Mesangial cell (primary cell): ENCODE measurements at places on chromosomes 1 and 21. TPM values are rescaled to one million over a fixed set of nuclear protein-coding genes. Genes with fewer than 3 reads are reported as not detected.

Gene PEX10
- total RNA-seq = 45.3 and 46.5 TPM in 2 replicates

Gene MEX3A
- 15.6 and 23.7 TPM in 2 replicates for total RNA-seq

Gene TMEM51
- total RNA-seq = 21.7 and 22.0 TPM in 2 replicates

Gene CCDC30
- total RNA-seq = 0.49 and 2.4 TPM in 2 replicates

Gene CGN
- 2.0 and 5.2 TPM in 2 replicates for total RNA-seq

Gene HPCAL4
- total RNA-seq = not detected in 2 replicates

Gene UBE2U
- total RNA-seq = not detected in 2 replicates

Gene AKNAD1
- total RNA-seq = not detected in 2 replicates

Gene MRPL9
- 70.4 and 113 TPM in 2 replicates for total RNA-seq

Gene ENSA
- 83.4 and 138 TPM in 2 replicates for total RNA-seq

Gene C1orf94
- not detected in 2 replicates for total RNA-seq

Gene SPRR2A
- total RNA-seq = not detected in 2 replicates

Gene C1QC
- not detected in 2 replicates for total RNA-seq

Gene C1orf21
- 2.9 and 4.2 TPM in 2 replicates for total RNA-seq

Gene DMRTA2
- not detected in 2 replicates for total RNA-seq

Gene C1orf116
- total RNA-seq = 1.3 and 2.4 TPM in 2 replicates

Gene RAP1GAP
- total RNA-seq = 2.6 and 36.0 TPM in 2 replicates

Gene ATP1A4
- total RNA-seq = not detected in 2 replicates

Gene CRB1
- 0.13 TPM in 1 of 2 replicates, not detected in the other for total RNA-seq

Gene ARHGAP30
- not detected in 2 replicates for total RNA-seq

Gene SLC30A10
- total RNA-seq = under 0.01 TPM in 1 of 2 replicates, not detected in the other

Gene LEMD1
- 3.8 TPM in 1 of 2 replicates, not detected in the other for total RNA-seq

Gene RNU1-2
- under 0.01 TPM in 2 replicates for total RNA-seq

Gene DNAI4
- total RNA-seq = 0.49 and 3.0 TPM in 2 replicates

Gene BCL10
- 20.9 and 29.8 TPM in 2 replicates for total RNA-seq

Gene CYP4A22
- total RNA-seq = not detected in 2 replicates

Gene KCNH1
- 4.9 and 6.2 TPM in 2 replicates for total RNA-seq

Gene VASH2
- 4.1 and 6.2 TPM in 2 replicates for total RNA-seq

Gene ARMH1
- 1.4 TPM in 1 of 2 replicates, not detected in the other for total RNA-seq

Gene MAGOH
- total RNA-seq = 15.1 and 28.7 TPM in 2 replicates

Gene MAN1C1
- total RNA-seq = 0.49 and 1.6 TPM in 2 replicates
